CD4-positive, alpha-beta T cell treated with Interleukin-10 for 1 hour (primary cell): ENCODE measurements at places on chromosomes 2 and 18.

DNA sequence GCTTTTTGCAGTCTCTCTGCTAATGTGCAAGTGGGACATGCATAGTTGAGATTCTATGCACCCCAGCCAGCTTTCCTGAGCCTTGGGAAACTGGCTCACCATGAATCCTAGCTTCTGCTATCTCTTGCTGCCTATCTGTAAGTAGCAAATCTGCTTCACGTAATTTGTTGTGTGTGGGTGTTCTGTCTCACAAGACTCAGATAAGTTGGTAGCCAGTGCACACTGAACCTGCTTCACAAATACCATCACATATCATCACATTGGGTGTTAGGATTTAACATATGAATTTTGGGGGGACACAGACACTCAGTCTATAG lies 13.9 kb upstream of the VRK2 start:
- DNase-seq, result no peak

- DNase-seq, result no peak
Observed at GRCh38 chr2:61620244-61621159, 82.3 kb upstream of the XPO1 start.

DNA sequence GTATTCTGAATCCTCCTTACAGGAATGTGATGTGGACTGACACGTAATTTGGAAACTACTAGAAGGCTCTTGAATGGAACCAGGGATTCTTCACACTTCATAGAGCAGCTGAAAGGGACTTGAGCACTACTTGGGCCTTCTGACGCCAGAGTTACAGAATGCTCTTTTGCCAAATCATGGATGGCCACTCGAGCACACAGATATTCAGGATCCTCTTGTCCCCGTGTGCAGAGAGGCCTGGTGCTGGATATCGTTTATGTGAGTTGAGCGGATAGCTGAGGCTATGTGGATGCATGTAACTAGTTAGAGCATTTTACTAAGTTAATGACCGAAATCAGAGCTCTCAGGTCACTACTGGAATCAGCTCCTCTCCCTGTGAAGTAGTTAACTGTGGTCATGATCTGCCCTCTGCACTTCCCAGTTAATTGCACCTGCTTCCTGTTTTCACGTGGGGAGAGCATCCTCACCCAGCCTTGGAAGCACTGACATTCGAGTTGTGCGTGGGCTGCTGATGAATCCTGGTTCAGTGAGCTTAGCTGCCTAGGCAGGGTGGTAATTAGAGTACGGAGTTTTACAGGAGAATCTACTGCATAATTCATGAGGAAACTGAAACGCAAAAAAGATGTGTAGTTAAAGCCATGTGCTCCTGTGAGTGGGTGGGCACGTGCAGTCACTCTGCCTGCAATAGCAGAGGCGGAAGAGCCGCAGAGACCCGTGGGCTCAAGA lies 5.2 kb upstream of the TPO start:
- DNase-seq, result no peak

- no peak for DNase-seq
Observed at GRCh38 chr2:19536136-19536535, 177.7 kb upstream of the OSR1 start.

- no peak for DNase-seq
Observed at GRCh38 chr2:107322416-107322815, 436.4 kb upstream of the ST6GAL2 start.

DNA sequence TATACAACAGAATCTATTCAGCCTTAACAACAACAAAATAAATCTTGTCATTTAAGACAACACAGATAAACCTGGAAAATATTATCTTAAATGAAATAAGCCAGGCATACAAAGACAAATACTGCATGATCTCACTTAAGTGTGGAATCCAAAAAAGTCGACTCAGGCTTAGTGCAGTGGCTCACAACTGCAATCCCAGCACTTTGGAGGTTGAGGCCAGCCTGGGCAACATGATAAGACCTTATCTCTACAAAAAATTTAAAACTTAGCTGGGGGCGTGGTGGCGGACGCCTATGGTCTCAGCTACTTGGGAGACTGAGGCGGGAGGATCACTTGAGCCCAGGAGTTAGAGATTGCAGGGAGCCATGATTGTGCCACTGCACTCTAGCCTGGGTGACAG lies 75.2 kb upstream of the RNU4ATAC start:
- no peak for DNase-seq

DNA sequence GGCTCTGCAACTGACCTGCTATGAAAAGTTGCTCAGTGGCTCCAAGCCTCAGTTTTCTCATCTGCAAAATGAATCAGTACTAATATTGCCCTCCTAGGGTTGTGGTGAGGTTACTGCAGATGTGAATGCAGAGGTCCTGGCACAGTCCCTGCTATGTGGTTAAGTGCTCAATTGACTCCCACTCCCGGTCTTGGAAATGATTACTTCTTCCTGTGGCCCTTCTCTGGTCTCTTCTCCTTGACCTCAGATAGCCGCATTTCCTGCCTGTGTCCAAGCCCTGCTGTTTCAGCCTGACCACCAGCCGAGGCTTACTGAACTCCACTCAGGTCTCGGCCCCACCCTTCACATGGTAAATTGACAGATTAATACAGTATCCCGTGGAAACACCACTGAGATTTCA lies 26.3 kb downstream of the CNGA3 start:
- DNase-seq, result no peak

DNA sequence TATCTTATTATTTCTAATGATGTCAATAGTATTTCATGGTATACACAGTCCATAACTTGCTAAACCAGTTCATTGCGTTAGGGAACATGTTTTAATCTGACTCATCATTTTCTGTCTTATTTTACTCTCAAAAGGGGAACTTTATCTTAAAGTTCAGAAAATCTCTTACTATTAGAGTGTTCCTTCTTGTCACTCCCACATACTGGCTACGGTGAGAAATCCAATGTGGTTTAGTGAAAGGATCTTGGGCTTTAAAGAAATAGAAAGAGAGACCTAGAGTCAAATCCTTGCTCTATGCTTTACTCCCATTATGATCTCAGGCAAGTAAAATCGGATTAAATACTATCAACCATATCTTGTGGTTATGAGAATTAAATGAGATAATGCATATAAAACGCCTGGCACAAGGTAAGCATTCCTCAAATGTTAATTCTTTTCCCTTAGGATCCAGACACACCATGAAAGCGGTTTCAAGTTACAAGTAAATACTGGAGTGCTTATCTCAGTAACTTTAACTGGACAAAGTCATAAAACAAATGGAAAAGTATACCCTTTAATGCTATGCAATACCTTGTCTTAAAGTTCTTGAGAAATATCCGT lies 576.0 kb downstream of the ARHGAP15 start:
- DNase-seq, result no peak
